T1000 (cell line): ENCODE measurements at places on chromosomes 6 and 20.
A peak's percentile ranks its signal among the peaks of the same experiment; 100 is the strongest.

DNA sequence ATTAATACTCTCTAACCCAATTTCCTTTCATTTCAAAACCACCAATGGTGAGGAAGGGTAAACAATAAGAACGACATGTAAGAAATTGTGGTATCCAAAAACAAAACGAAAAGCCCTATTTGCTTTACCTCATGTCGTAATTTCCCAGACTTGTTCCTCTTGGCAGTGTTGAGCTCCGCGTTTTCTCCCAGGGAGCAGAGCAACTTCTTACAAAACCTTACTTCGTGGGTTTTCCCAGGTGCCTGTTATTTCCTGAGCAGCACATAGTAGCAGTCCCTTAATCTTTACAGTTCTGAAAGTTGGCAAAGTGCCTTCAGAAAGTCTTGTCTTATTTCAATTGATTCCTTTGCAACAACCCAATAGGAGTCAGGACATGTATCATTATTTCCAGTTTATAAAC is 207.9 kb upstream of the MARCKS start:
- no peak for DNase-seq

- no peak for DNase-seq
Measured at GRCh38 chr20:36305602-36306551, at the start of gene DLGAP4. Gene DLGAP4 (plus strand): TSS chr20:36306339. CDS start chr20:36431718, 125,379 bp downstream.

GRCh38 chr6:125850361-125850760 is 59.6 kb downstream of the NCOA7 start:
- no peak for DNase-seq

- DNase-seq, result no peak
Measured at GRCh38 chr6:7542874-7543624, 1.6 kb downstream of the DSP start.

DNA sequence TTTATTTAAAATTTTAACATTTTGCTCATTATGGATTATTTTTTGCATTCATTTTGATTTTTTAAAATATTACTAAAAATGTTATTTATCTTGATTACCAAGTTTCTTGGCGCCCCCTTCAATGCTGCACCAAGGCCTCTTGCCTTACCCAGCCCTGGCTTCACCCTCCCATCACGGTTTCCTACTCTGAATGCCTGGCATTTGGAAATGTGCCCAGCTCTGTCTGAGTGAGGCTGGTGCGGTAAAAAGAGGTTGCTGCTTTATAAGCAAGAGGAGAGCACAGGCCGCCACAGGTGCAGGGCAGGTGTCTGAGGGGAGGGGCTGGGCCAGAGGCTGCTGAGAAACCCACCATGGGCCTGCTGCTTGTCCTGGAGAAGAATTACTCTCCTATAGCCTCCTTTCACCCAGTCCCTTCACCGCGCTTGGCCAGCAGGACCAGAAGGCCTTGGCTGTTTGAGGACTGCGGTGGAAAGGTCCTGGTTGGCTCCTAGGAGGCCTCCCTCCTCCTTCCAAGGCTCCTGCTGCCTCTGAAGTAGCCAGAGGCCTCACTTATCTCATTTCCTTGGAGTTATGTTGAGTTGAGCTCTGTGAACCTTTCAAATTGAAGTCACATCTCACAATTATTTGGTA is 62.6 kb downstream of the BANF2 start:
- no peak for DNase-seq

DNA sequence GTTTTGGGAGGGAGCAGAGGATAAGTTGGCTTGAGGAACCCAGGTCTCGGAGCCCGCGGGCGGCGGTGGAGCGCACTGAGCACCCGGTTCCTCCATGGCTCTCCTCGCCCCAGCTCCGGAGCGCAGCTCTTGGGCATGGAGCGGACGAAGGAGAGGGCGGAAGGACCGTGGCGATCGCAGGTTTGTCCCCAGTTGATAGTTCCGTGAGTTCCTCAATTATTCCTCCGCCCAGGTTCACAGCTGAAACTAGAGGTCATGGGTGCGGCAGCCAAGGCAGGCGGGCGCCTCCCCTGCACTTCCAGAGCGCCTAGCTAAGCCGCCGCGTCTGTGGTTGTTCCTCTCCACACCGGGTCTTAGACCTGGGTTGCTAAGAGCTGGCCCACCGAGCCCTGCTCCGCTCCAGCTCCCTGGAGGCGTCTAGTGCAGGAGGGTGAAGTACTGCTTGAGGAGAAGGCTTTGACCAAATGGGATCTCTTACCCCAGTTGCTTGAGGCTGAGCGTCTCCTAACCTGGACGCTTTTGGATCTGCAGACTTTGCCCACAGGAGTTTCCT is at the start of gene HTR1B:
Gene HTR1B, minus strand, starts transcription at position 184 of the 553 bp plus-strand sequence. Its CDS starts 88 bp downstream, at position 96.
- no peak for DNase-seq

GRCh38 chr6:53986165-53986720 is 125.0 kb upstream of the MLIP start:
- peak; percentile 10 for DNase-seq

DNA sequence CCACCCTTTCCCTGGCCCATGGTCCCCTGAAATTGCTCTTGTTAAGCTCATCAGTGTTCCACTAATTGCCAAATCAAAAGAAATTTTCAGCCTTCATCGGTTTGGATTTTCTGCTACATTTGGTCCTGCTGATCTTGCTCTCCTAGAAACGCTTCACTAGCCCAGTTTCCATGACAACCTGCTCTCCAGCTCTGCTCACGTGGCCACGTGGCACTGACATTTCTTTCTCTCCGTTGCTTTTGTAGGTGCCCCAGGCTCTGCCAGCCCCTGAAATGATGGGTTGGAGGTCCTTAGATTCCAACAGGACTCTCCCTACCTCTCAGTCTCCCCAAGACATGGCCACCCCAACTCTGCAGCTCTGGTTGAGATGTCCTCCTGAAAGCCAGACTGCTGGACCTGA is 45.8 kb upstream of the NNAT start:
- no peak for DNase-seq

DNA sequence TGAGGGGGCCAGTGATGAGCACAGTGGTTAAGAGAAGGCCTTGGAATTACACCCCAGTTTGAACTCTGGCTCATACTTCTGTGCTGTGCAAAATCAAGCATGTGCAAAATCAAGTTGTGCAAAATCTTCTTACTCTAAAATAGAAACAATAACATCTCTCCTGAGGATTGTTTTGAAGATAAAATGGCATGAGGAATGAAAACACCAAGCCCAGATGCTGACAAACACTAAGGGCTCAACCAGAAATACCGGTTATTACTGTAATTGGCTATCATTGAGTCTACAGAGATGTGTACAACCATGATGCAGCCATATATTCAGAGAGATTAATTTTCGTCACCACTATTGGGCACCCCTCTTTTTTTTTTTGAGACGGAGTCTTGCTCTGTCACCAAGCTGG is 5.9 kb upstream of the BCAS1 start:
- no peak for DNase-seq

DNA sequence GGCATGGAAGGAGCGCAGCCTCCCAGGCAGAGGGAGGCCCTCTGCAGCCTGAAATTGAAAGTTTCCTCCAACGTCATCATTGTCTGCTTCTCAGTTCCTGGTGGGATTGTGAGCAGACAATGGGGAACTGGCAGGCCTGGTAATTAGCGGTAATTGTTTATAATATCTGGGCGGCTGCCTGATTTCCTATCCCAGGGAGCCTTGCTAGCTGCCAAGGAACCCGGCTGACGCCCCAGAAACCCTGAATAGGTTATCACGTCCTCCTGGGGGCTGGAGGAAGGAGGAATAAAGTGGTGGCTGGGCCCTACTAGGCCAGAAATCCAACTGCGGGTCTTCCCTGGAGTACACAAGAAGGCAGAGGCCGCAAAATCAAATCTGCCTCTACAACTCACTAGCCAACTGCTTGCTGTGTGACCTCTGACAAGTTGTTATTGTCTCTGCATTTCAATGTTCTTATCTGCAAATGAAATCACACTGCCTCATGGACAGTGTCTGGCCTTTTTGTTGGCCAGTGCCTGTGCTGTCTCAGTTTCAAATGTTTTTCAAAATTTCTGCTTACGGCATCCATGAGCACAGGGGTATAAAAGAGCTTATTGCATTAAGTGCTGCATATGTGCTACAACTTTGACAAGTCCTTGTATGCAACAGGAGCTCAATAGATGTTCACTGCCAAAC is 16.9 kb downstream of the KCNK15 start:
- no peak for DNase-seq

DNA sequence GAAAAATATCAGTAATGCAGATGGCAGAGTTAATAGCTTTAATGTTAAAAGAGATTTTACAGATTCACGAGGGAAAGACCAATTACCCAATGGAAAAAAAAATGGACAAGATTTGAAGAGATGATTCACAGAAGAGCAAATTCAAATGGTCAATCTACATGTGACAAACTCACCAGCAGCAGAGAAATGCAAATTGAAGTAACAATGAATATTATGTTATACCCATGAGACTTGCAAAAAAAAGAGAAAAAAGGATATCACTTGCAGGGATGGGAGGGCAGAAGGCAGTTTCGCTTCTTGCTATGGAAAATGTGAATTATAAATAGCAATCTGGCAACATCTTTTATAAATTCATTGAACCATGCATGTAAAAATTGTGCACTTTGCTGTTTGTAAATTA is 55.9 kb downstream of the PROKR2 start:
- no peak for DNase-seq

- no peak for DNase-seq
Measured at GRCh38 chr6:84017709-84018452, 15.7 kb upstream of the MRAP2 start.

- no peak for DNase-seq
Measured at GRCh38 chr6:168901076-168901475, 352.6 kb downstream of the THBS2 start.

GRCh38 chr6:129340983-129341382 is 369.0 kb downstream of the ARHGAP18 start:
- no peak for DNase-seq

DNA sequence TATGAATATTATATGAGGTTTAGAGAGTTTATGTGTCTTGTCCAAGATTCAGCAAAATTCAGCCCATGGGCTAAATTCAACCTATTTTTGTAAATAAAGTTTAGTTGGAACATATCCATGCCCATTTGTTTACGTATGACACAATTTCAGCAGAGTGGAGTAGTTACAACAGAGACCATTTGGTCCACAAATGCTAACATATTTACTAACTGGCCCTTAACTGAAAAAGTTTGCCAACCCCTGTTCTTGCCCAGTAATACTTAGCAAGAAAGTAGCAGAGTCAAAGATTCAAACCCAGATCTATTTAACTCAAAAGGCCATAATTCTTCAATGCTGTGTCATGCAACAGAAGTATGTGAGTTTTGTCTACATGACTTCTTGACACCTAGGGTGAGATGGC is 561.0 kb downstream of the PTPRT start:
- DNase-seq, result no peak

DNA sequence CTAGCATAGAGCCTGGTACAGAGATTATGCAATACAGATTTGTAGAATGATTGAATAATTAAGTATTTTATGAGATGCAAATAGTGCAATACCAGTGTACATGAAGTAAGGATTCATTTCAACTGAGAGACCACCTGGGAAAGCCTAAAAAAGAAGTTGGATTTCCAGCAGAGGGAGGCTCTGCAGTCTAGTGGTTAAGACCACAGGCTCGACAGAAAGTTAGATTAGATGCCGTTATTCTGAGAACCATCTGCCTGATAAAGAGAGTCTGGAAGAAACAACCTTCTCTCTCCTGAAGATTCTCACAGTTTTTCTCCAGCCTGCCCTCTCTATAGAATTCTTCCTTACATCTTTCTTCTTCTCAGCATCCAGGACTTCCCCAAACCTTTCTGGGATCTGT is 13.6 kb upstream of the TNFRSF21 start:
- DNase-seq, result no peak

- no peak for DNase-seq
Measured at GRCh38 chr20:50651676-50652075, 39.7 kb downstream of the RIPOR3 start.

DNA sequence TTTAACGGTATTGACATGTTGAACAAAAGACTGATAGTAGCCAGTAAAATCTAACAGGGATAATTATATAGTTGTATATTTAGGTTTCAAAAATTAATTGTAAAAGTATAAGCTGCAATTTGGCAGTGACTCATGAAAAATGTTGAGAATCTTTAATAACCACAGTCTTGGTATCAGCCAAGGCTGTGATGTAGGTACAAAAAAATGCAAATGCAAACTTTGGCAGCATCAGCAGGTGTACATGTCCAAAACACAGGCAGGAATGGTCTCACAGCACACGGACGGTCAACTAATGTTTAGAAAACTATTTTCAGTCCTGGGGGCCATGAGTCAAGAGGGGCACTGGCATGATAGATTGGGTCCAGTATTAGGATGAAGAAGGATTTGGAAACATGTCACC is 58.5 kb upstream of the BEND3 start:
- DNase-seq, result no peak

GRCh38 chr6:84867521-84867920 is 103.1 kb upstream of the TBX18 start:
- DNase-seq, result no peak

- no peak for DNase-seq
Measured at GRCh38 chr6:136719280-136720044, 72.8 kb downstream of the MAP3K5 start.

DNA sequence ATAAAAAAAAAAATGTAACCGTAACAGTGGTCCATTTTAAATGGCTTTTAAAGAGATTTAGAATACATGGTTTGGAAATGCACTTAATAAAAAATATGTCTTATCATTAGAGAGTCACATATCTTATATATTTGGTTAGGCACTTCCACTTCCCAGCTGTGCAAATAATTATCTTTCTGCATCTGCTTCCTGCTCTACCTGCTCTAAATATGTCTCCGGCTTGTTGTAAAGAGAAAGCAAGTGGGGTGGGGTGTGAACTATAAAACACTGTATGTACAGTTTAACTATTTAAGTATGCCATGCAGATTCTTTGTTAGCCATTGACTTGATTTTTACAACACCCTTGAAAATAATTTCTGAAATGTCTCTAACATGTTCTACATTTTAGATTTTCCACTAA is 106.3 kb downstream of the NKAIN2 start:
- DNase-seq, result no peak

GRCh38 chr20:704726-705125 is 29.1 kb upstream of the SCRT2 start:
- no peak for DNase-seq

GRCh38 chr6:31680226-31681134 is at the start of gene LY6G5C:
Gene LY6G5C (minus strand): TSS chr6:31681067. CDS start chr6:31680373, 694 bp downstream.
- DNase-seq, result peak; percentile 78

DNA sequence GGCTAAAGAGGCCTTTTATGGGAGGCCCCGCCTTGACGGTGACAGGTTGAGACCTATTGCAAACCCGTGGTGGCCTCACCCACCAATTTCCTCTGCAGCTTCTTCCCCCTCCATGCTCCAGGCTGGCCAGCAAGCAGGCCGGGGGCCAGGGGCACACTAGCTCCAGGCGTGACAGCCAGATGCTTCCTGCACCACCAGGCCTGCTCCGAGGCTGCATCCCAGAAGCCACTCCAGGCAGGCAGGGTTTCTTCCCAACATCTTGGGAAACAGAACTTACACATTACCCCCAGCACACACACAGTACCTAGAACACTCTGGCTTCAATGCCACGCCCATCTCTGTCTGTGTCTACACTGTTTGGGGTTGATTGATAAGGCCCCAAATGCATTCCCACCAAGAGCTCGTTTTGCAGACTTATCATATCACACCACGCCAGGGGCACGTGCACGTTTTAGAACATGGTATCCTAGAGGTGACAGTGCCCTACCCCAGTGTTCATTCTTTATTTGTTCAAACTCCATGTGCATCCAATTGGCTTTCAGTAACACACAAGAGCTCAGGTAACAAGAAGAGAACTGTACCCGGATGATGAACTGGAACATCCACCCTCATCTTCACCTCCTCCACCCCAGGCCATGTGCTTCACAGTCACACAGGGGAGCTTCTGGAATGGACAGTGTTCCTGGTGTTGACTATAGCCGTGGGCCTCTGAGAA is 221.4 kb upstream of the RREB1 start:
- DNase-seq, result no peak
